ENCODE measurements at places on chromosomes 3 and 15. TPM values are rescaled to one million over a fixed set of nuclear protein-coding genes. Genes with fewer than 3 reads are reported as not detected.

DNA sequence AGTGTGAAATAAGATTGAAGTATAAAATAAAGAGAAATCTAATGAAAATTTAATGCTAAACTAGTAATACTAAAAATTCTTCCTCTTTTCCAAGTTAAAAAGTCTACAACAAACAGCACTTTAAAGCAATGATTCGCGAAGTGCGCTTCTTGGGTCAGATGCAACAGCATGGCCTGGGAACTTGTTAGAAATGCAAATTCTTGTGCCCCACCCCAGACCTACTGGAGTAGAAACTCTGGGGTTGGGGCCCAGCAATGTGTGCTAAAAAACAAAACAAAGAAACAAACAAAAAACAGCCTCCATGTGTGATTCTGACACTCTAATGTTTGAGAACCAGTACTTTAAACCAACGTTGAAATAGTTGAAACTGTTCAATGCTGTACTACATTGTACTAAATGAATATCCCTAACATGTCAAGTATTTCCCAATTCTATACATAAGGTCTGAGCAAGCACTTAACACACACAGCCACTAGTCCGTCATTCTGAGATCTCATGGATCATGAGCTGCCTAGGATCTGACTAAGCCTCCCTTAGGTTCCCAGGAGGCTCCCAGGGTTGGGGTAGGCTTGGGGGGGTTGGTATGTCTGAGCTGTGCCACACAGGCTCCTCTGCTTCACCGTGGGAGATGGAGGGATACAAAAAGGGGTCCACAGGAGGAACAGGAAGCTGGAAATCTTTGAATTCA lies 6.1 kb downstream of the RASGRP1 start:
- H3K4me1 ChIP-seq, result peaks cover 85% of the 10 kb centered on the region
- H3K4me3 ChIP-seq, result peak overlapping the region; percentile 18
- DNase-seq, result no peak
- H3K27me3 ChIP-seq, result no peaks in the 10 kb centered on the region

DNA sequence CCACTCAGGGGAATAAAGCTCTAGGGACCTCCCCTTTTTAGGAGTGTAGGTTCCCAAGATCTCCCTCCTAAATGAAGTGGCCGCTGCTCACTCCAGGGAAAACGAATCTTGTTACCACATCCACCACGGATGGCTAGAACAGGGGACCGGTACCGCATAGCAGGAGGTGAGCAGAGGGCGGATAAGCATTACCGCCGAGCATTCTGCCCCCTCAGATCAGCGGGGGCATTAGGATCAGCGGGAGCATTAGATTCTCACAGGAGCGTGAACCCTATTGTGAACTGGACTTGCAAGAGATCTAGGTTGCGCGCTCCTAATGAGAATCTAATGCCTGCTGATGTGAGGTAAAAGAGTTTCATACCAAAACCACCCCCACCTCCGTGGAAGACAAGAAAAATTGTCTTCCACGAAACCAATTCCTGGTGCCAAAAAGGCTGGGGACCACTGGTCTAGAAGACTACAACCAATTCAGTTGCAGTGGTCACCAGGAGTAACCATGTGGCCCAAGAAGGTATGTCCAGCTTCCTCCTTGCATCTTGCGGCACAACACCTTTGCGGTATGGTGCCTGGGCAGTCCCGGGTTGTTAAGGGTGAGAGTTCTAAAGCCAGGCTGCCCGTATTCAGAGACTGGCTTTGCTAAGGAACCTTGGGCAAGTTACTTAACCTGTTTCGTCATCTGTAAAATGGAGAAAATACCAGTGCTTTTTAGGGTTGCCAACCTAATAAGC lies 1.1 kb upstream of the SS18L2 start:
- H3K4me3 ChIP-seq, result peak overlapping the region; percentile 65
- H3K27me3 ChIP-seq, result no peaks in the 10 kb centered on the region
- H3K36me3 ChIP-seq, result peaks cover 9% of the 10 kb centered on the region
- H3K27ac ChIP-seq, result peak overlapping the region; percentile 73

DNA sequence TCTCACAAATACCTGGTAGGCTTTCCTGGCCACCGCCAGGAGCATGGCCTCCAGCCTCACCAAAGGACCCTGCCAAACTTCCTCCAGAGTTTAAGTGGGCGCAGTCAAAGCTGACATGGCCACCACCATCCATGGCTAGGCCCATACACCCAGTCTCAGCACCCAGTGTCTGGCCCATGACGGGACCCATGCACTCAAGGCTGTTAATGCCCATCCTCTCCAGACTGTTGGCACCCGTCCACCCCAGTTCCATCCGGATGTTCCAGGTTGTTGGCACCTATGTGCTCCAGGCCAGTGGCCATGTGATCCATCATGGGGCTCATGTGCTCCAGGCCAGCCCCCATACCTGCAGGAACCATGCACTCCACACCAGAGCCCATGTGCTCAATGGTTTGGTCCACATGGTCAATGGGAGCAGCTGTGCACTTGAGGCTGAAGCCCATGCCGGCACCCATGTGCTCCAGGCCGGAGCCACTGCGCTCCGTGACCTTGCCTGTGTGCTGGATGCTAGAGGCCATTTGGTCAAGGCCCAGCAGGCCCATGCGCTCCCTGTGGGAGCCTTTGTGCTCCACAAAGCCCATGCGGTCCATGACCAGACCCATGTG lies 20.4 kb downstream of the CTDSPL2 start:
- H3K27me3 ChIP-seq, result no peaks in the 10 kb centered on the region
- no peak overlapping the region for H3K4me3 ChIP-seq
- DNase-seq, result no peak
- H3K36me3 ChIP-seq, result peaks cover 7% of the 10 kb centered on the region

GRCh38 chr3:135516143-135516542 lies 449.4 kb upstream of the PPP2R3A start:
- no peak overlapping the region for H3K4me3 ChIP-seq
- no peaks in the 10 kb centered on the region for H3K36me3 ChIP-seq
- no peak overlapping the region for H3K27ac ChIP-seq
- no peaks in the 10 kb centered on the region for H3K27me3 ChIP-seq
- DNase-seq, result no peak
- H3K4me1 ChIP-seq, result no peaks in the 10 kb centered on the region

The MESP2 gene
- not detected for total RNA-seq

Measured in T-cell (primary cell).